NCI-H446 (cell line): ENCODE measurements at places on chromosomes 4 and X.

- DNase-seq, result no peak
Measured at GRCh38 chr4:167222099-167222498, 12.2 kb downstream of the SPOCK3 start.

- DNase-seq, result no peak
Measured at GRCh38 chr4:68951806-68952585, 392 bp upstream of the UGT2A3 start.

DNA sequence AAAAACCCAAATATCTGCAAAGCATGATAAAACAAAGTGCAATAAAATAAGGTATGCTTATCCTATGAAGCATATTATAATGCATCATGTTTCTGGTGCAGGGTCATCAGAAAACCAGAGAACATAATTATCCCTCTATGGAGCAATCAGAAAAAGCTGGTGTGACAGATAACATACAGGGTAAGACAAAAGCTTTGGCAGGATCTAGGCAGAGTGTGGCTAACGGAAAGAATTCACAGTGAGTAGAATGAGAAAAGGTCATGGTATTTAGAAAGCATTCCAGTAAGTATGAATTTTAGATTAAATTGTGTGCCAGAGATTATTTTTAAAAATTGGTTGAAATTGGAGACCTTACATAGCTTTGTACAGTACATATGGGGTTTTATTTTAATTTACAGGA, 29.0 kb upstream of the UGT2B4 start:
- DNase-seq, result no peak

- DNase-seq, result no peak
Measured at GRCh38 chr4:8402181-8402597, 38.3 kb downstream of the ACOX3 start.
